ENCODE measurements at places on chromosomes 13 and 19. TPM values are rescaled to one million over a fixed set of nuclear protein-coding genes. Genes with fewer than 3 reads are reported as not detected.
A peak's percentile ranks its signal among the peaks of the same experiment; 100 is the strongest.

- DNase-seq, result no peak
Measured at GRCh38 chr13:103640606-103641005, 574.4 kb upstream of the SLC10A2 start.

GRCh38 chr13:33057019-33057780 lies 41.0 kb downstream of the KL start:
- no peak for DNase-seq

DNA sequence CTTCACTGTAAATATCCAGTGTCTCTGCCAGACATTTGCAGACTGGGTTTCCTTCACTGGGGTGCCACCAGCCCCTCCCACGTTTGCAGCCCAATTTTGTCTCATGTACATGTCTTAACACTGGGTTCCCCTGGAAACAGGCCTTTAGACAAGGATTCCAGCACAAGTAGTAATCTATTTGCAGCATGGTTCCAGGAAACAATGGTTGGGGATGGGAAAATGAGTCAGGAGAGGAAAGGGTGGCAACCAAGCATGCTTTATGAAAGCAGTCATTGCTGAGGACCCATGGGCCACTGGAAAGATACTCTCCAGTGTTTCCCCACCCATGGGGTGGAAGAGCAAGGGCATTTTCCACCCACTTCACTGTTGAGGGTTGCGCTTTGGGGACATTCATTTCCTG lies 53.6 kb upstream of the FARP1 start:
- DNase-seq, result no peak

- DNase-seq, result no peak
Measured at GRCh38 chr19:15962319-15962718, 13.5 kb downstream of the OR10H4 start.

DNA sequence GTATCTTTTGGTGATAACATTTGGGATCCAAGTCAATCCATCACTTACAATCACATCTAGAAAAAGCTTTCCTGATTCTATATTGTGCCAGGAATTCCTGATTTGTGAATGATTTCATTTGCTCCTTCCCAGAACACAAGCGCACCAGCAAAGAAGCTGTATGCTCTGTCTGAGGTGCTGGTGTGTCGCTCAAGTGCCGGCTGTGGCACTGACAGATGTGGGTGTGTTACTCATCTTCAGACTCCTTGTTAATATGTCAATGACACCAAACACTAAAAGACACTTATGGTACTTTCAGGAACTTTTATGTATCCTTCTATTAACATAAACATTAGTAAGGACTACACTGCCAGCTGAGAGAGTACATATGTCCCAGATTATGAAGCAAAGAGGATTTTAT lies 429.1 kb downstream of the ITGBL1 start:
- no peak for DNase-seq

- DNase-seq, result peak; percentile 25
Measured at GRCh38 chr13:27964741-27965323, 4.3 kb downstream of the CDX2 start.

GRCh38 chr13:50481936-50482335 lies 361.6 kb downstream of the DLEU7 start:
- DNase-seq, result no peak

DNA sequence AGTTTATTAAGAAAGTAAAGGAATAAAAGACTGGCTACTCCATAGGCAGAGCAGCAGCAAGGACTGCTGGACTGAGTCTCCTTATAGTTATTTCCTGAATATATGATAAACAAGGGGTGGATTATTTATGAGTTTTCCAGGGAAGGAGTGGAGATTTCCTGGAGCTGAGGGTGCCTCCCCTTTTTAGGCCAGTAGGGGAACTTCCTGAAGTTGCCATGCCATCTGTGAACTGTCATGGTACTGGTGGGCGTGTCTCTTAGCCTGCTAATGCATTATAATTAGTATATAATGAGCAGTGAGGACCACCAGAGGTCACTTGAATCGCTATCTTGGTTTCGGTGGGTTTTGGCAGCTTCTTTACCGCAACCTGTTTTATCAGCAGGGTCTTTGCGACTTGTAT lies 13.5 kb downstream of the ZSCAN5A start:
- no peak for DNase-seq

DNA sequence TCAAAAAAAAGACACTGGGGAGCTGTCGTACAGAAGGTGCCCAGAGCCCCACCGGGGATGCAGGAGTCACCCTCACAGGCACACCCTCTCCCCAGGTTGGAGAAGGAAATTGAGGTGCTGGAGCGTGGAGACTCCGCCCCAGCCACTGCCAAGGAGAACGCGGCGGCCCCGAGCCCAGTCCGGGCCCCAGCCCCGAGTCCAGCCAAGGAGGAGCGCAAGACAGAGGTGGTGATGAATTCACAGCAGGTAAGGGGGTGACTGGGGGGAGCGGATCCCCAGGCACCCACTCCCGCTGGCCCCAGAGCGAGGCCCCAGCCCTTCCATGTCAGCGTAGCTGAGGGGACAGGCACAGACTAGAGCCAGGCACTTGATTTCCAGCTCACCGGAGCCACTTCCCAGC lies 19.9 kb upstream of the MISP start:
- DNase-seq, result no peak

DNA sequence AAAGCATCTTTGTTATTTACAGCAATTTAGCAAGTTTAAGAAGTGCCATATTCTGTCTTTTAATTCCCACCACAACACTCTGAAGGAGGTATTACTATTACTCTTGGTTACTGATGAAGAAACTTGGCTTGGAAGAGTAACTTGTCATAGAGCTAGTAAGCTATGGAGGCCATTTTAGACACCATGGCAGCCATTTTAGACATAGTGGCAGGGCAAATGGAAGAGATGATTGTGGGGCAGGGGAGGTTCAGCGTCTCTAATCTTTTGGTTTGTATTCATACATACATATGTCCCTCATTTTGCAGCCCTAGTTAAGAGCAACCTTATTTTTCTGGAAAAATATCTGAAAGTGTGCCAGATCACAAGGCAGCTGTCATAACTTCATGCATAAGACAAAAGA lies 82.6 kb upstream of the SOX1 start:
- DNase-seq, result no peak

DNA sequence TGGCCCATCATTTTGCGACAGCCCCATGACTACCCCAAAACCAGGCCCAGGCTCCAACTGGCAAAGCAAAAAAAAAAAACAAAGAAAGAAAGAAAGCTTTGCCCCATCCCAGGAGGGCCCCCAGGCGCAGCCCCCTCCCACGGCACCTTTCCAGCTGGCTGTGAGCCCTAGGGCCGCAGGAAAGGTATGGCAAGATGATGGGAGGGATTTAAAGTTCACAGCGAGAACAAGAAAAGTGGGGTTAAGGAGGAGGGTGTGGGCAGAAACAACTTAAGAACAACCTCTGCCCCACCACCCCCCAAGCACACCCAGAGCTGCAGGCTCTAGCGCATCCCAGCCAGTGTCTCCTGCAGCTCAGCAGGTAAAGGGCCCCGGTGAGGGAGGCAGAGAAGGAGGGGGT lies at the start of gene CYP2F1:
CYP2F1 (plus strand) TSS at position 301 of the 400 bp plus-strand sequence. CDS start 1,757 bp downstream, outside the sequence.
- DNase-seq, result no peak

DNA sequence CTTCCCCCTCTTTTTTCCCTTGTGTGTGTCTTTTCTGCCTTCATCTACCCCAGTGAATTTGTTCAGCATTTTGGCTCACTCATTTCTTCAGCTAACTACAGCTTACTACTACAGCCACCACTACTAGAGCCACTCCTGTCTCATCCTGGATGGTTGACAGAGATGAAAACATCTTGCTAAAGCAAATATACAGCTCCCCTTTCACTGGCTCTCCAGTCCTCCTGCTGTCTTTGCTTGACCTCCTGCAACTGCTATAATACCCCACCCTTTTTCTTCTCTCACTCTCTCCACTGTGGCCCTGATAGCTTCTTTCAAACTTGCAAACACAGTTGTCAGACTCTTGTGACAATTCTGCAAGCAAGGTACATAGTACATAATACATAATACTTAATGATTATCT lies 523.6 kb downstream of the DCT start:
- no peak for DNase-seq

- DNase-seq, result no peak
Measured at GRCh38 chr19:22607653-22608430, 26.3 kb upstream of the ZNF492 start.

DNA sequence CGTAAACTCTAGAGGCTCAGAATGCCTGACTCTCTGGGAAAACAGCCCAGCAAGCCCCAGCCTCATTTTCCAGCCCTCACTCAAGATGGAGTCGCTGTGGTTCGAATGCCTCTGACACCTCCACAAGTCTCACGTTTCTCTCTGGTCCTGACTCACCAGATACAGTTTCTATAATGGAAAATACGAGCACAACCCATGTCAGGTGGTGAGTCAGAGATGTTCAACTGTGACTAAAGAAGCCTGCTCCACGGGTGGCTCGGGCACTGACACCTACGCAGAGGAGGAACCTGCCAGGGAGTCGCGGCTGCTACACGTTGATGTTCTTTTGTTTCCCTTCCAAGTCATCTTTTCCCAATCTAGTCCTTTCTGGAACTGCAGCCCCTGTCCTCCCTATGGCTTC lies 87.1 kb upstream of the STK24 start:
- no peak for DNase-seq

GRCh38 chr19:1081301-1082164 lies 13.6 kb downstream of the POLR2E start:
- DNase-seq, result no peak

GRCh38 chr13:65892859-65893258 lies 1337.3 kb downstream of the PCDH9 start:
- DNase-seq, result no peak

DNA sequence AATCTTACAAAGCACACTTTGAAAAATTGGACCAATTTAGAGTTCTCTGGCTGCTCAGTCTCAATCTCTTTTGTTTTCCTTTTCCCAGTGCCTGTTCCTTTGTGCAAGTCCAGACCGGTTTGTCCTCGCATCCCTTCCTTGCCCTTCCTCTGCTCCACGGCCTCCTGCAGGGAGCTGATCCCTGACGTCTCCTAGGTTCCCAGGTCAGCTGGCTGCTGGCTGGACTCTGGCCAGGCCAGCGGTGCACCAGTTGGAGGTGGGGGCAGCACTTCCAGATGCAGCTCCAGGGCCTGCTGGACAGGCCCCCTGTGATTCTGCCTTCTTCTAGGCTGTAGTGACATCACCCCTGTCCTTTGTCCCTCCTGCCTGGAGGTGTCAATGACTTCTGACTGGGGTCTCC lies 44.0 kb upstream of the KPNA3 start:
- no peak for DNase-seq

- DNase-seq, result peak; percentile 55
Measured at GRCh38 chr19:53394522-53394973, 401 bp upstream of the ZNF765 start.

GRCh38 chr19:7534531-7535046 lies 928 bp upstream of the PNPLA6 start:
- DNase-seq, result peak; percentile 68

GRCh38 chr19:17235971-17236777 lies 9.5 kb downstream of the NR2F6 start:
- DNase-seq, result peak; percentile 66

DNA sequence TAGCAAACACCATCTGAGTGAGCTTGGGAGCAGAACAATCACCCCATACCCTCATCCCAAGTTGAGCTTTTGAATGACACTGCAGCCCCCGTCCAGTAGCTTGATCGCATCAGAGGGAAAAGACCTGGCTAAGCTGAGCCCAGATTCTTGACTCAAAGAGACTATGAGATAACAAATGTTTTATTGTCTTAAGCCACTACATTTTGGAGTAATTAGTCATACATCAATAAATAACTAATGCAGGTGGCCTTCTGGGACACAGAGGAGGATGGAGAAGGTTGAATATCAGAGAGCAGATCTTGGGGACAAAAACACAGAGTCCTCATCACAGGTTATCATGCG lies 24.6 kb upstream of the IGSF23 start:
- DNase-seq, result no peak

- DNase-seq, result no peak
Measured at GRCh38 chr19:3357271-3357991, 9.0 kb upstream of the NFIC start.

- DNase-seq, result no peak
Measured at GRCh38 chr19:48350856-48351255, 12.9 kb downstream of the TMEM143 start.

- DNase-seq, result no peak
Measured at GRCh38 chr13:46683676-46684260, 113.2 kb downstream of the ESD start.

- no peak for DNase-seq
Measured at GRCh38 chr13:111330066-111330610, 9.7 kb downstream of the TEX29 start.

- DNase-seq, result no peak
Measured at GRCh38 chr13:45594764-45595163, 20.8 kb downstream of the ERICH6B start.

- no peak for DNase-seq
Measured at GRCh38 chr19:7434391-7434790, 54.4 kb downstream of the PEX11G start.

DNA sequence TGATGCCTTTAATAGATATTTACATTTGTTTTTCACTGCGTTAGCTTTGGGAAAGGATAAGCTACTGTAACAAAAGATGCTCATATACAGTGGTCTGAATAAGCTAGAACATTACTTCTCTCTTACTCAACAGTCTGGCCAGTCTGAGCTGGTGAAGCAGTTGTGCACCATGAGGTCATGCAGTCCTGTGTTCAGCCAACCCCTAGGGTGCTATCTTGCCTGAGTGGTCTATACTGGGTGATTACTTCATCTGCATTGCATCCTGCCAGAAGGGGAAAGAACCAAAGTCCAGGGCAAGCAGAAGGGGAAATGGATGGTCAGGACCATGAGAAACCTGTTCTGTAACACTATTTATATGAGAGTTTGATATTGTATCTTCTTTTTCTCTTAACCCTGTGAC lies 31.5 kb downstream of the ERCC5 start:
- DNase-seq, result no peak

DNA sequence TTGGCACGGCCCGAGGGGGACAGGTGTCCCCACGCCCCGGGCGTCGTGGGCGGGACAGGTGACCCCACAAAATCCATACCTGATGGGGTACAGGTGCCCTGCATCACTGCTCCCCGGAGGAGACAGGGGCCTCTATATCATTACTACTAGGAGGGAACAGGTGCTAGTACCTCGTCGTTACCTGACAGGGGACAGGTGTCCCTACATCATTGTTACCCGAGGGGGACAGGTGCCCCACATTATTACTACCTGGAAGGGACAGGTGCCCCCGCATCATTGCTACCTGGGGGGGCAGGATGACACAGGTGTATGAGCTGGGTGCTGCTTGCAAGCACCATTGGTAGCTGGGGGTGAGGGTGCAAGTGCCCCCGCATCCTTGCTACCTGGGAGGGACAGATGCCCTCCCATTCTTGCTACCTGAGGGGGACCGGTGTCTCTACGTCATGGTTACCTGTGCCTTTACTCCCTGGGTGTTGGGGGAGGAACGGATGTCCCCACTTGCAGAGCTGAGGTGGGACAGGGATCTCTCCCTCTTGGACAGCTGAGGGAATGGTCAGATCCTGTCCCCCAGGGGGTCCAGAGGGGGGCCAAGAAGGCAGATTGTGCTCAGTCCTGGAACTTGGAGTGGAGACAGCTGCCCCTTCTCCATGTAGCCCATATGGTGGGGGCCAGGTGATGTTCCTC lies 620 bp downstream of the CRTC1 start:
- DNase-seq, result no peak

- no peak for DNase-seq
Measured at GRCh38 chr13:93690139-93690538, 463.5 kb downstream of the GPC6 start.

TNNI3 gene
- 2.2 TPM for total RNA-seq

OSCAR gene
- 1.8 TPM for total RNA-seq

CCNA1 gene
- 0.79 TPM for total RNA-seq

LGALS14 gene
- total RNA-seq, result not detected

ZSCAN4 gene
- total RNA-seq, result 0.16 TPM

ZNF626 gene
- 1.3 TPM for total RNA-seq

NFIC gene
- total RNA-seq, result 210 TPM

FGF14 gene
- 0.70 TPM for total RNA-seq

COX7A1 gene
- total RNA-seq, result 11.3 TPM

SEMA6B gene
- total RNA-seq, result 2.5 TPM

CLEC11A gene
- total RNA-seq, result 4.9 TPM

TBXA2R gene
- 1.1 TPM for total RNA-seq

RDH8 gene
- not detected for total RNA-seq
